ENCODE measurements at places on chromosomes 11 and 22. TPM values are rescaled to one million over a fixed set of nuclear protein-coding genes. Genes with fewer than 3 reads are reported as not detected.

The SCARF2 gene
- total RNA-seq = 4.6 TPM

The MAPK8IP1 gene
- 2.8 TPM for total RNA-seq

The DGCR6L gene
- 59.7 TPM for total RNA-seq

The GGTLC3 gene
- total RNA-seq = not detected

The TRIM34 gene
- total RNA-seq = 8.1 TPM

The SYT8 gene
- total RNA-seq = under 0.01 TPM

GRCh38 chr11:134701564-134702165 is 289.6 kb upstream of the B3GAT1 start:
- no peak for DNase-seq

GRCh38 chr22:43789452-43789851 is 22.7 kb downstream of the EFCAB6 start:
- no peak for DNase-seq

DNA sequence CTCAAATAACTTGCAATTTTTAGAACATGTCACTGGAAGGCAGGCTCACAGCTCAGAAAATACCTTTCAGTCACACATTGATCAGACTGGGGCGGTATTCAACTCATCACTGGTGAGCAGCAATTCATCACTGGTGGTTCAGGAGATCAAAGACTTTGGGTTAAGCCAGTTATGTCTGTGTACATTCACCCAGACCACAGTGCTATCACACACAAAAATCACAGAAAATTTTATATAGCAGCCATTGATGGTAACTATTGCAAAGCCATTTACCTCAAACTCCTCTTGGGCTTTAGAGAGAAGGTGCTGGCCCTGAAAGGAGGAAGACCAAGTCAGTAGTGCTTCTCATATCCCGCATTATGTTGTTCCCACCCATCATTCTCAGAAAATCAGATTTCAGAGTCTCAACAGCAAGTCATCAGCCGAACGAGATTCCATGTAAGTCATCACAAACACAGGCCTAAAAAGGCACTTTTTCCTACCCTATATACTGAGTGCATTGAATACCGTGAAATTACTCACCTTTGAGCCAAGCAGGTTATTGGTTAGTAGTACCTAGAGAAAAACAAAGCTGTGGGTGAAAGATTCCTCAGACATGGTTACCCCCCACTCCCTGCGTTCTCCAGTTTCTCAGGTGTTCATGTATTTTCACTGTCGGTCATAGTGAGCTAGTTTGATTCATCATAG is 14.0 kb upstream of the WDR74 start:
- DNase-seq = no peak

DNA sequence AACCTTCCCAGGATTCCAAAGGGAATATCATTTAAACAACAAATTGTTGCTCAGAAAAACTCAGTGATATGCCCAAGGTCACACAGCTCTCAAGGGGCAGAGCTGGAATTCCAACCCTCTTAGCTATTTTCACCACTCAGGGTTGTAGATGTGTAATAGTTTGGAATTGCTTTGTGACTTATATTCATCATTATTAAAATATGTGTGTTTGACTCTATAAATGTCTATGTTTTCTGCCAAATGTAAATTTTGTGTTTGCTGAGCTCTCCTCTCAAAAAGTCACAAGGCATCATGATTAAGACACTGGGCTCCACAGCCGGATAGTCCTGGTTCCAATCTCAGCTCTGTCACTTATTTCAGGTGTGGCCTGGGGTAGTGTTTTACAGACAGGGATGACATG is 407.3 kb downstream of the TMEM135 start:
- no peak for DNase-seq

All from dermis microvascular lymphatic vessel endothelial cell (primary cell).